ENCODE measurements at places on chromosomes 12 and 14.

GRCh38 chr12:49808686-49809380 is 19.4 kb downstream of the NCKAP5L start:
- DNase-seq, result no peak

DNA sequence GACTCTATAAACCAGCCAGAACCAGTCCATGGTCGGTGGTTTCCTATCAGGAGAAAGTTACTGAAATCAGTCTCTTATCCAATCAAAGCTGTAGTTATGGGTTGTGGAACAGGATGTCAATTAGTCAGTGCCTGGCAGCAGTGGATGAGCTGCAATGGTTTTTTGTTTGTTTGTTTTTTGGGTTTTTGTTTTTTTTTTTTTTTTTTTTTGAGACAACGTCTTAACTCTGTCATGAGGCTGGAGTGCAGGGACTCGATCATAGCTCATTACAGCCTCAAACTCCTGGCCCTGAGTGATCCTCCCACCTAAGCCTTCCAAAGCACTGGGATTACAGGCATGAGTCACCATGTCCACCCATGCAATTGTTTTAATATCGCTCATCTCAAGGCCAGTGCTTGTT is 113.3 kb upstream of the CAND1 start:
- DNase-seq, result peak; percentile 23

DNA sequence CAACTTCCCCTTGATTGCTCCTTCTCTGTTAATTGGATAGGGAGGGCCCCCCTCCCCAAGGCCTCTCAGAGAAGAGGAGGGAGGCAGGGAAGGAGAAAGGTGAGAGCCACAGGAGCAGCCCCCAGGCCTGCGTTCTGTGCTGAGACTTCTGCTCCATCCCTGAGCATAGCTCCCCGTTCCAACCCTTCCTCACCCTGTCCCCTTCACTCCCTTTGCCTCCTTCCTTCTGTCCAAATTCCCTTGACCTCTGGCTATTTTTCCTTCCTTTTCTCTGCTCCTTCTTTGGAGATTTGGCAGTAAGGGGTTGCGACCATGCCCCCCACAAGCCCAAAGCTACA is 788 bp upstream of the ASIC1 start:
- DNase-seq, result no peak

DNA sequence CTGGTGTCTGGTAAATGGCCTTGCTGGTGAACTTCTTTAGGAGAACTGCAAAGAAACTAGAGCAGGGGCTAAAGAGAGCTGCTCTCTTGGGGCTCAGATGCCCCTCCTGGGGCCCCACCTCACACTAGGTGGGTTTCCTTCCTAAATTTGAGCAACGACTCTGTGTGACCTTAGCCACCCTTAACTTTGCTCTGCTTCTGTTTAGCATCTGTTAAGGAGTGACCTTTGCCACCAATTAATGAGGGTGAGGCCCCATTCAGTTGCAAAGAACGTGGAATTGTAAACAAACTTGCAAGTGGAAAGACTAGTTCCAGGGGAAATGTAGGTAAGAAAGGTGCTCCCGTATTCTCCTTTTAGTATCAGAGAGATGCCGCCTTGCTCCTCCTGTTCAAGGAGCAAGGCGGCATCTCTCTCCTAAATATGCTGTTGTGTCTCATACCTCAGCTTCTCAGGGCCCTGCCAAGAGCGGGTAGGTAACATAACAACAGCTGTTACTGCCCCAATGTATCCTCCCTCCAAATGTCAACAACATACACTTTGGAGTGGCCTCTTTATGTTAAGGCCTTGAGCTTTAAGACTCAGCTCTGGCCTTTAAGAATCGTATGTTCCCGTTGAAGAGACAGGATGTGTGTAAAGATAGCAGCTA is 77.6 kb upstream of the FUT8 start:
- DNase-seq, result no peak

GRCh38 chr12:28082096-28082495 is 108.2 kb upstream of the CCDC91 start:
- no peak for DNase-seq

GRCh38 chr12:54141431-54142113 is 47.2 kb downstream of the SMUG1 start:
- DNase-seq, result peak; percentile 4

GRCh38 chr12:42639556-42639955 is 50.0 kb upstream of the PRICKLE1 start:
- DNase-seq, result no peak

- DNase-seq, result no peak
Measured at GRCh38 chr14:25833341-25834126, 764.3 kb downstream of the NOVA1 start.

DNA sequence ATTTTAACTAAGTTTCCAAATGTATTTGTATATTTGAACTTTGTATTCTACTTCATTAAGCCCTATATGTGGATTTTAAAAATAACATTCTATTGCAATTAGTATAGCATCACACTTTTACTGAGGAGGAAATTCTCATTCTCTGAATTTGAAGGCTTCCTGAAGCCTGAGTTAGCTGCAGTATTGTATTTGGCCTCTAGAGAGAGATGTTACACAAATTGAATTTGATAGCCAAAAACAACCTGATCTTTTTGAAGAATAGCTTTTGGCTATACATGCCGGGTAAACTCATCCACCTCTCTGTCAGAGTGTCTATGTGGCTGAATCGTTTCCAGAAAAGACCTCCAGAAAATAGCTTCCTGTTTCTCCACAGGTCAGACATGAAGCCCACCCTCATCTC is 316.5 kb upstream of the OR4E1 start:
- no peak for DNase-seq

- no peak for DNase-seq
Measured at GRCh38 chr14:101595887-101596721, 34.8 kb downstream of the DIO3 start.

- DNase-seq, result no peak
Measured at GRCh38 chr12:17592472-17592871, 497.5 kb downstream of the RERGL start.

DNA sequence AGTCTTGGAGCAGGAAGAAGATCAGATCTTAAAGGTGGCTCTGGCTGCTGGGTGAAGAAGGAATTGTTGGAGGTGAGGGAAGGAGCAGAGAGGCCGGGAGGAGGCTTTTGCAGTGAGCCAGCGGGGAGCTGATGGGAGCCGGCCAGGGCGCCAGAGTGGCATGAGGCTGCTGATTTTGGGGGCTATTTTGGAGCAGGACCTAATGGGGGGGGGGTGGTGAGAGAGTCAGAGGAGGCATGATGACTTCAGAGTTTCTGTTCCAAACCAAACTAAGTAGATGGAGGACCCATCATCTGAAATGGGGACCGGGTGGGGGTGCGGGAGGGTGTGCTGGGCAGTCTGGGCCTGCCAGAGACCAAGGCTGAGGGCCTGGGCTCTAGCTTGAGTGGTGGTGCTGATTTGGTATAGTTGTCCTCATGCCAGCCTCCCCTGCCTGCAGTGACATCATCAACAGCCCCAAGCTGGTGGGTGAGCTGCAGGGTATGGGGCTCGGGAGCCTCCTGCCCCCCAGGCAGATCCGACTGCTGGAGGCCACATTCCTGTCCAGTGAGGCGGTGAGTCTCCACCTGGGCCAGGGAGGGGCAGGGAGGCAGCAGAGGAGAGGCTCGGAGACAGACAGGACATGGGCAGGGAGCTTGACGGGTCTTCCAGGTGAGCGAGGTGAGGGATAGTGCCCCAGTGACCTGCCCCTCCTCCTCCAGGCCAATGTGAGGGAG is 6.2 kb downstream of the TNFAIP2 start:
- DNase-seq, result no peak

DNA sequence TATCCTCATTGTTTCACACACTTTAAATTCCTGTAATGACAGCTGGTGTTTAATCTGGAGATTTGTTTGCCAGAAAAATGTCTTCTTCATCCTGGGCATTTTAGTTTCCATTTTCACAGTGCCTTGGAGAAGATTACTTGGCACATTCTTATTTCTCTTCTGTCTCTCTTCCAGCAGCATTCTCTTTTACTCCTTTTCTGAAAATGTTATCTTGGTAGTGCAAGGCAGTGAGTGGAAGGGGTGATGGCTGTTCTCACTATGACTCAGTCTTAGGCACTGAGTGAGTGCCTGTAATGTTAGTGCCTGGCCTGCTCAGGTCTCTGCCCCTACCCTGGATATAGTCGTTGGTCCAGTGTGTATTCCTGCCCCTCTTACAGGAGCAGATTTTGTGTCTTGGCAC is 13.1 kb downstream of the CLECL1 start:
- DNase-seq, result no peak

- no peak for DNase-seq
Measured at GRCh38 chr14:92704821-92705220, 43.6 kb downstream of the LGMN start.

DNA sequence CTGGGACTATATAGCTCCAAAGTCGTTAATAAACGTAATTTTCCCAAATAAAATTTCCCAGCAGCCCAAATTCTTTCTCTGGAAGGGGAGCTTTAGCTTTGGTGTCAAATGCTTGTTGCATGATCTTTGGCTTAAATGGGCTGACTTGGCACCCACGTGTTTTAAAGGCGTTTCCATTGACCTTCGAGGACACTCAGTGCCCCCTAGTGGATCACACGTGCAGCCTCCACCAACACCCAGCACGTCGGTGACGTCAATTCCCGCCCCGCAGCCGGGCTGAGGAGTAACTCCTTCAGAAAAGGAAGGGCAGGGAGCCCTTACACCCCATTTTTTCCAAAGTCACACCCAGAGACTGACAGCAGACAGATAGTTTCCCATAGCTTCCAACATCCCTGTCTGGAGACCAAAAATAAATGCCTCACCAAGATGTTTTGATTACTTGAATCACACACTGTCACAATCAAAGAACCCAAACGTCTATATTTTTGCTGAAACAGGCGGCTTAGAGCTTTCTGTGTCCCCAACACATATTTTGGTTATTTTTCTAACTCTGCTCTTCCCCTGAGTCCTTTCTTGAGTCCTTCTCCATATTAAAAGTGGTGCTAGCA is 707.9 kb downstream of the AACS start:
- no peak for DNase-seq

DNA sequence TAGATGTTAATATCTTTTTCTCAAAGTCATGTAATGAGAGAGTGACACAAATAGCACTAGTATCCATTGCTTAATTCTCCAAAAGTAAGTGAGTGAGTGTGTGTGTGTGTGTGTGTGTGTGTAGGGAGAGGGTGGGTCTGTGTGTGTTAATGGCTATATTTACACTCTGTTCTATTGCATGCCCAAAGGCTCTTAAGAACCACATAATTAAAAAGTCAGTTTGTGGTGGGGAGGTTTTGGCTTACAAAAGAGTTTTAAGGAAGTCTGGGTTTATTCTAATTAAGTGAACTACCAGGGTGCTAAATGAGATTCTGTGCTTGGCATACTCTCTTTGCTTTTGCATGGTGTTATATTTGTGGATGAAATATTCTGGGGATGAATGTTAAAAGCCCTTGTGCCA is 1897.6 kb upstream of the FLRT2 start:
- no peak for DNase-seq

- no peak for DNase-seq
Measured at GRCh38 chr12:13404111-13404628, 207.6 kb downstream of the EMP1 start.

GRCh38 chr12:109446869-109447268 is 30.2 kb downstream of the KCTD10 start:
- DNase-seq, result no peak
